ENCODE measurements at places on chromosomes 1 and 21.

GRCh38 chr1:225413708-225414375 is 14.0 kb downstream of the LBR start:
- DNase-seq, result no peak

GRCh38 chr1:226738995-226739695 is at the start of gene ITPKB:
Gene ITPKB, minus strand, starts transcription at chr1:226739282. Its CDS starts 1,824 bp downstream, at chr1:226737458.
- DNase-seq, result no peak

DNA sequence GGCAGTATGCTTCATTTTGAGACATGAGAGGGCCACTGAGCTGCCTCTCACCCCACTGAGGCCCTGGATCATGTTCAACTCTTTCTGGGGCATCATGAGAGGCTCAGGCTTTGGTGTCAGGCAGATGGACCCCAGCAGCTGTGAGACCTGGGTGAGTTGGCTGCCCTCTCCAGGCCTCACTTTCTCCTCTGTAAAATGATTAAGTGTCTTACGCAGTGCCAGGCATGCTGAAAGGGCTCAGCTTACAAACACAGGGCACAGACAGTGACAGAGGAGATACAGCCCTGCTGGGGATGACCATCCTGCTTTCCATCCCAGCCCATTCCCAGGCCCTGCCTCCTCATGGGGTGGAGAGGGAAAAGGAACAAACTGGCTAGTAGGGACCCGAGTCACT is 387.4 kb downstream of the MATN1 start:
- DNase-seq, result no peak

DNA sequence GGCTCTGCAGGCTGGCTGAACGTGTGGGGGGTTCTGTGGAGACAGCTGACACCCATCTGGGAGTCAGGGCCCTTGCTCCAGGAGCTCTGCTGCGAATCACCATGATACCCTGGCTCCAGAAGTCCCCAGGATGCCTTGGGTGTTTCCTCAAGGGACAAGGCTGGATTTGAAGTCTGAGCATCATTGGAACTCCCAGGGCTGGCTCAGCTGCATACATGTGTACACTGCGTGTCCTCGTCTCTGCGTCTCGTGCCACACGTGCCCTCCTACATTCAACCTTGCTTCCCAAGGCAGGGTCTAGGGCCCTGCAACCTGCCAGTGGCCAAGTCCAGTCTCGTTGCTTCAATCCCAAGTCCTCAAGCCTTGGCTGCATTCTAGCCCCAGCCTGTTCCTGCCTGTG is 11.7 kb downstream of the CSF1 start:
- no peak for DNase-seq

DNA sequence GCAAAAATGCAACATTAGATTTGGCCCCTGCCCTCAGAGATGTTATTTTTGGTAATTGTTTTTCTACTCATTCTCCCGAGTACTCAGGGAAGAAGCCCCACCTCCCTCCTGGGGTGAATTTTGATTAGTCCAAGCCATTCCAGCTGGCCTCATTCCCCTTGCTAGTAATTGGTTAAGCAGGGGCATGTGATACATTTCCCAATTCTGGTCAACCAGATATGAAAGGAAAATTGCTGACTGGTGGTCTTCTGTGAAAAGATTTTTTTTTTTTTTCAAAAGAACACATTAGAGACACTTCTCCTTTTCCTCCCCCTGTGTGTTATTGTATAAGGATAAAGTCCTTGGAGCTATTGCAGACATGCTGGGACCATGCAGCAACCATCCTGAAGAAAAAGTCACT is 71.1 kb upstream of the AKT3 start:
- DNase-seq, result no peak

- DNase-seq, result no peak
Observed at GRCh38 chr1:164619006-164619784, 60.2 kb downstream of the PBX1 start.

- DNase-seq, result no peak
Observed at GRCh38 chr1:1883092-1883873, 7.6 kb downstream of the GNB1 start.

DNA sequence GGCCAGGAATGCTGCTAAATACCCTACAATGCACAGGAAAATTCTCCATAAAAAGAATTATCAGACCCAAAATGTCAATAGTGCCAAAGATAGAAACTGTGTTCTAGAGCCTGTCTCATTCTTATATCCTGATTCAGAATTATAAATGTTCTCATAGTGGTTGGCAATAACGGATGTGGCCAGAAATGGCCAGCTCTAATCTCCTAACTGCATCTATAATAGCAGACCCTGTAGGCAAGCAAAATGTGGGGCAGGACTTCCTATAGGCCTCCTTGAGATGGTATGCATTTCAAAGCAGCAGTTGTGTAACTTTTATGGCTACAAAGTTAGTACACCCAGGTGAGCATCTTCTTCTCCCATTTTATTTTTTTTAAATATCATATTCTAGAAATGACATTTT is 95.9 kb upstream of the SGIP1 start:
- DNase-seq, result no peak

- DNase-seq, result no peak
Observed at GRCh38 chr1:167723707-167724323, 2.0 kb downstream of the MPZL1 start.

DNA sequence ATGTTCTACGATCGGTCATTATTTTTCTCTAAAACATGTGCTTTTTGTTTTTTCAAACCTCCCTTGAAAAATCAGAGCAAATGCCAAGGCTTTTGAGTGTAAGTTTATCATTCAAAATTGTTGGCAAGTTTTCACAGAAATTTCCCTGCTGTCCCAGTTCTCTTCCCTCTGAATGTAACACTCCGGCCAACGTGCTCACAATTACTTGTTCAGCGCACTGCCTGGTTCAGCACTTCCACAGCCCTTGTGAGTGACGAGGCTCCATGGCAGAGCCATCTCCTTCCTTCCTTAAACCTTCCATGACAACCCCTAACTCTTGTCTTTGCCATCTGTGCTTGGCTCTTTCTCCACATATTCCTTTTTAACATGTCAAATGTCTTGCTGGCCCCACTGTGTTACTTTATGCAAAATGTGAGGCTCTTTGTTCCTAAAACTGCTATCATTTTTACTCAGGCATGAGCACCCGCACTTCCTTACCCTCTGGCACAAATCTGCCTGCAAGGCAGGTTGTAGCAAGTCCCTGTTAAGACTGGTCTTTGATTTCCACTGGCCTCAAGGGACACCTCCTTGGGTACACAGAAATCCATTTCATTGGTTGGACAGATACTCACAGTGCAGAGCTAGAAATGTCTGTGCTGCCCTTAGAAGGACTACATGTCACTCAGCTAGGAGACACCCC is 142.8 kb downstream of the HUNK start:
- no peak for DNase-seq

GRCh38 chr1:5685446-5686040 is 306.7 kb downstream of the NPHP4 start:
- no peak for DNase-seq

- DNase-seq, result no peak
Observed at GRCh38 chr1:201250326-201251011, 32.8 kb upstream of the PKP1 start.

DNA sequence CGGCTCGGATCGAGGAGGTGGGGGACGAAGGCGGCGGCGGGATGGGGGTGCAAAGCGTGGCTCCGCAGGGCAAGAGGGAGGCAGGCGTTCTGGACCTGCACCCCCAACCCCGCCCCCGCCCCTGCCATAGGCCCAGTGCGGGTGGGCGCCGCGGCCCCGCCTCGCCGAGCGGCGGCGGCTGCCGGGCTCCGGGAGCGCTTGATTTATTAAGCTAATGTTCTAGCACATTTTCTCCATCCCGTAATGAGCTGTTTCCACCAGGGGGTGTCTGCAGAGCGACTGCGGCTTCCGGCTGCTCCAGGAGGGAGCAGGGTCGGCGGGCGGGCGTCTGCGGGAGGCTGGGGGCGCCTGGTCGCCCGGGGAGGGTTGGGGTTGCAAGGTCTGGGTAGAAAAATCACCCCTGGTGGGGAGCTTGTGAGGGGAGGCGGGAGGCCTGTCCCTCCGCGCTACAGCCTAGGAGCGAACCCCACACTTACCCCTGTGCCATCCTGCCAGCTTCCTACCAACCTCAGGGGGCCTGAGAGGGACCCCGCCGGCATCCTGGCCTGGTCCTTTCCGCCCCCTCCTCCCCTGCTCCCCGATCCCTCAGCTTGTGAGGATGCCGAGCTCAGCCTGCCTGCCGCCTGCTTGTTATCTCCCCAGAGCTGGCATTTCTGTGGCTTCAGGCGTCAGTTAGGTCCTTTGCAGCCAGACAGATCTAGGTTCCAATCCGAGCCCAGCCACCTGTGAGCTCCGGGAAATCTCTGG is 48.5 kb upstream of the ACOT11 start:
- no peak for DNase-seq

- no peak for DNase-seq
Observed at GRCh38 chr1:110872366-110872744, 593 bp upstream of the CD53 start.

GRCh38 chr1:247357052-247357780 is 25.5 kb upstream of the ZNF496 start:
- DNase-seq, result no peak

GRCh38 chr1:197649188-197649587 is 126.1 kb downstream of the DENND1B start:
- DNase-seq, result no peak

DNA sequence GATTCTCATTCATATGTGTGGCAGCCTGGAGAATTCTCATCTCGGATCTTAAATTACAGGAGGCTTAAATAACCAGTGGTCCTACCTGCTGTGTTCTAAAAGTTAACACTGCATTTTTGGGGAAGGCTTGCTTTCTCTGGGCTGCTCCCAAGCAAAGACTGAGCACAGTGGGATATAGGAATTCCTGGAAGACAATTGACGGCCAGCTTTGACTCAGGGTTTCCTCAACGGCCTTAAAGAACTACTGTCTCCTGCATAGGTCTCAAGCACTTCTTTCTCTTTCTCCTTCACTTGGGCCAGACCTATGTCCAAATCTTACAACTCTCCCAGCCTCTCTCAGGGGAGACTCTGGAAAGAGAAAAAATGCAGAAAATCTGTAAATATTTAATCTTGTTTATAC is 1.0 kb upstream of the KRTAP13-3 start:
- no peak for DNase-seq

- DNase-seq, result no peak
Observed at GRCh38 chr1:64974288-64974825, 8.0 kb upstream of the JAK1 start.

GRCh38 chr1:218813237-218813636 is 360.4 kb upstream of the LYPLAL1 start:
- DNase-seq, result no peak

GRCh38 chr1:8370046-8370881 is 52.4 kb downstream of the SLC45A1 start:
- DNase-seq, result no peak

GRCh38 chr1:182952677-182953444 is at the start of gene SHCBP1L:
Gene SHCBP1L, minus strand, starts transcription at chr1:182953166. Its CDS starts 33 bp downstream, at chr1:182953133.
- no peak for DNase-seq

- no peak for DNase-seq
Observed at GRCh38 chr1:9717193-9718005, 65.9 kb downstream of the PIK3CD start.

GRCh38 chr21:34636961-34637360 is 22.0 kb upstream of the RCAN1 start:
- no peak for DNase-seq

- no peak for DNase-seq
Observed at GRCh38 chr1:66699213-66699612, 53.0 kb upstream of the DYNLT5 start.

GRCh38 chr1:199242601-199243000 is 603.8 kb downstream of the PTPRC start:
- no peak for DNase-seq

GRCh38 chr1:15876357-15877055 is 29.0 kb downstream of the SPEN start:
- DNase-seq, result no peak

- DNase-seq, result no peak
Observed at GRCh38 chr1:223014142-223014873, 128.7 kb downstream of the TLR5 start.

DNA sequence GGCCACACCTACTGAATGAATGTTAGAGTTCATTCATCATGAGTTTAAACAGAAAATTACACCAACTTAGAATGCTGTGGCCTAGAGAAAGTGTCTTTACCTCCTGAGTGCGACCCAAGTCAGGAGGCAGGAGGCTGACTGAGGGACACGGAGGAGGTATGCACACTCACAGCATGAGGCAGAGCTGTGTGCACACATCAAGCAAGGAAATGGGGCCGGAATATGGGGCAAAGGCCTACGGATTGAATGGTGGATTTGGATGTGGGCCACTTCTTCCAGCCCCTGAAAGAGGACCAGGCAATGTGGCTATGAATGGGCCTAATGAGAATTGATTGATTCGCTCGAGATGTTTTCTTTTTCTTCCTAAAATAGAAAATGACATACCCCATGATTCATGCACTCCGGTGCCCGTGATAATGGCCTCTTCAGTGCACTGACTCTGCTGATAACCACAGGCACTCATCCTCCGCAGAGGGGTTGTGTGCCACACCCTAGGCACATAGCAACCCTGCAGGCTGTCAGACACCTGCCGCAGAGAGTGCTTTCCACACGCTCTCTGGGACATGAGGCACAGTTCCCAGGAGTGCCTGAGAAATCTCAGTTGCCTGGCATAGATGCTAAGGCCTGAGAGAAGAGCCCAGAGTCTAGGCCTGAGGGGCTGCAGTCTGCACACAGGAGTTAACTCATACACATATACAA is 155.5 kb downstream of the GLUL start:
- DNase-seq, result no peak

- DNase-seq, result no peak
Observed at GRCh38 chr1:235015291-235015985, 113.2 kb downstream of the TOMM20 start.

Data from vagina (tissue), 2 donors.